ENCODE measurements at places on chromosomes 7 and 10.

GRCh38 chr7:94578614-94579013, 69.0 kb downstream of the CASD1 start:
- no peak for DNase-seq

GRCh38 chr7:108589874-108590273, 20.2 kb downstream of the DNAJB9 start:
- DNase-seq: no peak

GRCh38 chr10:30607814-30608213, 21.7 kb downstream of the LYZL2 start:
- DNase-seq: no peak

DNA sequence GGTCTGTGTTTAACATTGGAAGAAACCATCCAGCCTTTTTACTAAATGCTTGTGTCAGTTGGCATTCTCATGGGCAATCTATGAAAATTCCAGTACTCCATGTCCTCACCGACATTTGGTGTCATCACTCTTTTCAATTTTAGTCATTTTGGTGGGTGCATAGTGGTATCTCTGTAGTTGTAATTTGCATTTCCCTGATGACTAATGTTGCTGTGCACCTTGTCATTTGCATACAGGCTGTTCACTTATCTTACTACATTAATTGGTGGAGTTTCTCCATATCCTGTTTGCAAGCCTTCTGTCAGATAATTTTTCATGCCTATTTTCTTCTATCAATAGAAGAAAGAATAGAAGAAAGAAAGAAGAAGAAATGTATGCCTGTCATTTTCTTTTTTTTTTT, 73.7 kb downstream of the PLPP4 start:
- no peak for DNase-seq

DNA sequence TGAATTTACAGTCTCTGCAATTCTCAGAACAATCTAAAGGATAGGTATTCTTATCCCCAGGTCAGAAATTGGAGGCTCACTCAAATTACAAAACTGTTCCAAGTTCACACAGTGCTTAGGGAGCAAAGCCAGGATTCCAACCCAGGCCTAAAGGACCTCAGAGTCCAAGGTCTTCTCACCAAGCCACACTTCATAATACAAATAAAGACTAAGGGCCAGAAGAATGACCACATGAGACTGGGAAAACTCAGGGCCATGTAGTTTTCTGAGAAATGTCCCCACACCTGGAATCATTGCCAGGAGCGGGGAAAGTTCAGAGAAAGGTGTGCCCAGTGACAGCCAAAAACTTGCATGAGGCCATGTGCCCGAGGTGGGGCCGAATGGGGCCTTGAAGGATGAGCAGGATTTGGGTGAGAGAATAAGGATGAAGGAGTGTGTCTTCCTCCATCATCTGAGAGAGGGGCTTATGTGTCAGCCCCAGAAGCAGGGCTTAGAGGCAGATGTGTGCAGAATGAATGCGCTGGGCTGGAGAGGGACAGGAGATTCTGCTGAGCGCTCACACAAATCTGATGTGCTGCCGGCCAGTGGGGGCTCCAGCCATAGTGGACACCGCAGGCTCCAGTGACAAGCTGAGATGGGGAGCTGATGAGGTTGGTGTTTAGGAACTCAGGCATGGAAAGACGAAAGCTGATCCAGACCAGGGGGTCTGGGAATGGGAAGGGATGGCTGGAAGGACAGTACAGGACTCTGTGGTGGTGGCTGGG, 35.9 kb downstream of the BLNK start:
- no peak for DNase-seq

DNA sequence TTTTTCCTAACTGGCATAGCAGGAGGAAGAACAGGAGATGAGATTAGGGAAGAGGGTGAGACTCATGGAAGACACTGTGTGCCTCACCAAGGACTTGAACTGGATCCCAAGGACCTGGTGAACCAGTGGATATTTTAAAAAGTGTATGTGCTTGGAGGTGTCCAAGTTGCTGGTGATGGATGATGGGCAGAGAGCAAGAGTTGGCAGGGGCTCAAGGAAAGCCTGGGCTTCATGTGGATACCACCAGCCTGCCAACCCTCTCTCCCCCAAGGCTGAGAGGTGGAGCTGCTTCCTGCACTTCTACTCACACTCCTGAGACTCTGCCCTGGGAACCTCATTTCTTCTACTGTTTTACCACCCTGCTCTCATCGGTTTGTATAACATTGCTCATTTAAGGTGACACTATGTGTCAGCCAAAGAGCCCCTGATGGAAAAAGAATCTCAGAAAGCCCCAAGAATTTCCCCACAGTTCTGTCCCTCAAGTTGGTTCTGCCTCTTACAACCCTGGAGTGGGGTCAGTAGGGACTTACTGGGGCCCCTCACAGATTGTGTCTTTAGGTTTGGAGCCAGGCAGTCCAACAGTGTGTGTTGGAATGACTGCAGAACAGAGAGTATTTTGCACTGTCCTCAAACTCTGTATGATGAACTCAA, 56.2 kb upstream of the PDCD4 start:
- no peak for DNase-seq

GRCh38 chr7:97064972-97065587, 40.4 kb upstream of the DLX5 start:
- peak; percentile 14 for DNase-seq

DNA sequence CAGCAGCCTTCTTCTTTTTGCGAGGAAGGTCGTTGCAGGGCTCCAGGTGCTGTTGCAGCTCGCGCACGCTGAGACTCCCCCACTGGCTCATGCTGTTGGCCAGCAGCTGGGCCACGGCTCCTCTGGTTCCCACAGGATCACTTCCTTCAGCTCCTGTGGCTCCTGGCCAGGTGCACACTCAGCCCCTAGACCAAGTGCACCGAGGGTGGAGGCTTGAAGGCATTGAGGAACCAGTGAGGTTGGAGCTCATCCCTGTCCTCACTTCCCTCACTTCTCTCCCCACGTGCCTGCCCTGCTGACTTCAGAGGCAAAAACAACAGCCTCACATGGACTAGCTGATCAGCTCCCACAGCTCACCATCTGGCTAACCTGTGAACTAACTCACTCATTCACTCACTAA, 46.2 kb upstream of the ADRB1 start:
- no peak for DNase-seq

GRCh38 chr10:78567680-78568455, 500.9 kb upstream of the ZMIZ1 start:
- no peak for DNase-seq

- DNase-seq: no peak
These were observed 17.1 kb downstream of the IKZF1 start for GRCh38 chr7:50321487-50322067.

GRCh38 chr7:12458520-12459131, 55.0 kb upstream of the VWDE start:
- no peak for DNase-seq

DNA sequence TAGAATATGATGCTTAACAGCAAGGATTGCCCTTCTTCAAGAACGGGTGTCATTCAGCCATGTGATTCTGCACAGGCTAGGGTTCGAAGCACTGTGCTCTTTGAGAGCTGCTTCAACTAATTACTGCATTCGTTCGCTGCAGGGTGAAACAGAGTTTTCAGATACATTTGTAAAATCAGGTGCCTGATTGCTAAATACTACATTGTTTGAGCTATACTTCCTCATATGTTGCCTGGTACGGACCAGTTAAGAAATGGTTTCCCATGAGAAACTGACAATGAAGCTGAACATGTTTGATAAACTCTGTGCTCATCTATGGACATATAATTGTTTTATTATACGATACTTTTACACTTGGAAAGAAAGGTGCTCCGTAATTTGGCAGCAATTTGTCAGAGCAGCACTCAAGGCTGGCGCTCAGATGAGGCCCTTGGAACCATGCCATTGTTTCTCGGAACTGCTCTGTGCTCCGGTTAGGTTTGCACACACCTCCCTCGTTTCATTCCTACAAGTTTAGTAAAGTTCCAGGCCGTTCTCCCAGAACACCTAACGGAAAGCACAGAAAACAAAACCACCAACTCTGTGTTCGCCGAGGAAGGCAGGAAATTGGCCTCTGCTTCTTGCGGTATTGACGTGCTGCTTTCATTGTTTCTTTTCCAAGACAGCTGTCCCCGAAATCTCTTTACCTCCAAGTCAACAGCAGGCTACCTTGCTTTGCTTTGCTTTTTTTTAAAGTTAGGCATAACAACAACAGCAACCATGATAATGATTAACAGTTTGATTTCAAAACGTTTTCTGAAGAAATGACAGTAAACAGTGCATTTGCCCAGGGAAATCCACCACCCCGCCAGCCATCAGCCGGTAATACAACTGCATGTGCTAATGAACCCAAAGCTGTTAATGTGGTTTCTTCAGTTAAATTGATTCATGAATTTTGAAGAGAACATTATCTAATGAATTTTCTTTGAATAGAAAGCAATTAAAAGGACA, 206.9 kb downstream of the EBF3 start:
- no peak for DNase-seq

DNA sequence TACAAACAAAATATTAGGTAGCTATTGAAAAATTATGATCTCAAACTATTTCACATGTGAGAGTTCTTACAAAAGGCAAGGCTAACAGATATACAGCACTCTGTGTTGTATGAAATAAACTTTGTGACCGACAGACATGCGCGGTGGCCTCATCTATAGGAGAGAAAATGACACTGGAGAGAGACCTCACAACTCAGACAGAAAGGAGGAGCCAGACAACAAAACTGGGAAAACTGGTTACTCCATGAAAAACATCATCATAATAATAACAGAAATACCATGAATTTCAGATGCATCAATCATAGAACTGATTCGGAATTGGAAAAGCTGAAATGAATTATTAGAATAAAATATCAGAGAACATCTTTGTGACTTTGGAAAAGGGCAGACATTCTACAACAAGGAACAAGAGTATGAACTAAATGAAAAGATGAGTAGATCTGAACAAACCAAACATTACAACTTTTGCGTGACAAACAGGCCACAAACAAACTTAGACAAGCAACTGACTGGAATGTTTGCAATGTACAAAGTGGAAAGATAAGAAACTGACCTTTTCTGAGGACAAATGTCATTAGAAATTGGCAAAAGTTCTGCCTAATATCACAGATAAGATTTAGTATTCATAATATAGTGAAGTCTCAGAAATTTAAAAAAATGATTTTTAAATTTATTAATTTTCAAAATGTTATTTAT, 69.3 kb downstream of the TNS3 start:
- no peak for DNase-seq
